ENCODE measurements at places on chromosomes 2 and 18.

- no peak overlapping the region for H3K27ac ChIP-seq
- DNase-seq, result no peak
- no peaks in the 10 kb centered on the region for H3K27me3 ChIP-seq
Observed at GRCh38 chr2:205352094-205352493, 330.2 kb upstream of the NRP2 start.

GRCh38 chr2:236882074-236882473 lies 203.6 kb upstream of the COPS8 start:
- no peaks in the 10 kb centered on the region for H3K36me3 ChIP-seq
- no peaks in the 10 kb centered on the region for H3K4me1 ChIP-seq
- H3K27me3 ChIP-seq, result no peaks in the 10 kb centered on the region
- no peak overlapping the region for H3K4me3 ChIP-seq

GRCh38 chr18:29191263-29191662 lies 1014.3 kb upstream of the CDH2 start:
- DNase-seq, result no peak
- H3K27me3 ChIP-seq, result no peaks in the 10 kb centered on the region
- H3K36me3 ChIP-seq, result no peaks in the 10 kb centered on the region
- H3K4me3 ChIP-seq, result no peak overlapping the region

DNA sequence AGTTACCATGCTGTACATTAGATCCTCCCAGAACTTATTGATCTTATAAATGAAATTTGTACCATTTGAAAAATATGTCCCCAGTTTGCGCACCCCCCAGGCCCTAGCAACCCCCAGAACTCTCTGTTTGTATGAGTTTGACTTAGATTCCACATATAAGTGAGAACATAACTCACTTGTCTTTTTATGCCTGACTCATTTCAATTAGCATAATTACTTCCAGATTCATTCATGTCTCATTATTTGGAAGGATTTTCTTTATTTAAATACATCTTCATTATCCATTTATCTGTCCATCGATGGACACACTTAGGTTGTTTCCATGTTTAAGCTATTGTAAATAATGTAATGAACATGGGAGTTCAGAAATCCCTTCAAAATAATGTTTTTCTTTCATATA lies 705.9 kb downstream of the CCDC85A start:
- DNase-seq, result no peak
- no peak overlapping the region for H3K4me3 ChIP-seq
- H3K27ac ChIP-seq, result no peak overlapping the region
- H3K4me1 ChIP-seq, result no peaks in the 10 kb centered on the region
- H3K36me3 ChIP-seq, result no peaks in the 10 kb centered on the region

DNA sequence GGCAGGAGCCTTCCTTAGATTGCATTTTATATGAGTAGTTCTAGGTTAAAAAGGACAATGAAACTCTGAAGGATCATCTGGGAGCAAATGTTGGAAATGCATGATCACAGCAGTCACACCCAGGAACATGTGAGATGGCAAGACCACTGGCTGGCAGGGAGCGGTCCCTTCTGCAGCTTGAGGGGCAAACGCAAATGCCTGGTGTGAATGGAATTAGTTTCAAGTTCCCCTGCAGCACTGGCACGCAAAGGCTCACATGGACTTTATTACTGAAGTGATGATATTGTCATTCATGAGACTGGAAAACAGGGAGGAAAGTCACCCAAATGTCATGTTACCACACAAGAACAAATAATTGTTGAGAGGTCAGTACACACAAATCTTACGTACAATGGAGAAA lies 223.3 kb downstream of the FBXO15 start:
- H3K36me3 ChIP-seq, result no peaks in the 10 kb centered on the region
- no peaks in the 10 kb centered on the region for H3K27me3 ChIP-seq
- no peaks in the 10 kb centered on the region for H3K4me1 ChIP-seq
- no peak overlapping the region for H3K27ac ChIP-seq
- H3K4me3 ChIP-seq, result no peak overlapping the region
- no peak for DNase-seq

- H3K4me3 ChIP-seq, result no peak overlapping the region
- DNase-seq, result no peak
- no peaks in the 10 kb centered on the region for H3K27me3 ChIP-seq
- H3K27ac ChIP-seq, result no peak overlapping the region
Observed at GRCh38 chr2:189834059-189834458, 49.8 kb downstream of the PMS1 start.

DNA sequence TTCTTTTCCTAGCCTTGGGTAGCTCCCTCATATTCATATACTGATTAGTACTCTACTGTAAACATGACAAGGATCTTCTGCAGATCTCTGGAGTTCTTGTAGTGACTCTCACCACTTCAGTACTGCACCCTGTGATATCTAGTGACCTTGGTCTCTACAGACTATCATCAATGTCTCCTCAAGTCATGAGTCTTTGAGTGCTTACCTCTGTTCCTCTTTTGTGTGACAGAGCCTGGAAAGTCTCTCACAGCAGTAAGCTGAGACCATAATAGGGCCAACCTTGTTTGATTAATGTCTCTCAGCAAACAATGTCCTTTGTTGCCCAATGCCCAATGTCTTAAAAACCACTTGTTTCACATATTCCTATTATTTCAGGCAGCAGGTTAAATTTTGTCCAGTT lies 34.2 kb upstream of the BAZ2B start:
- no peaks in the 10 kb centered on the region for H3K27me3 ChIP-seq
- H3K27ac ChIP-seq, result no peak overlapping the region
- H3K4me3 ChIP-seq, result no peak overlapping the region
- no peak for DNase-seq
- H3K36me3 ChIP-seq, result no peaks in the 10 kb centered on the region
- H3K4me1 ChIP-seq, result no peaks in the 10 kb centered on the region

GRCh38 chr2:26645762-26646161 lies 4.6 kb upstream of the CIB4 start:
- H3K27me3 ChIP-seq, result peaks cover 7% of the 10 kb centered on the region
- no peaks in the 10 kb centered on the region for H3K36me3 ChIP-seq
- no peak overlapping the region for H3K4me3 ChIP-seq
- no peaks in the 10 kb centered on the region for H3K4me1 ChIP-seq
- DNase-seq, result no peak

DNA sequence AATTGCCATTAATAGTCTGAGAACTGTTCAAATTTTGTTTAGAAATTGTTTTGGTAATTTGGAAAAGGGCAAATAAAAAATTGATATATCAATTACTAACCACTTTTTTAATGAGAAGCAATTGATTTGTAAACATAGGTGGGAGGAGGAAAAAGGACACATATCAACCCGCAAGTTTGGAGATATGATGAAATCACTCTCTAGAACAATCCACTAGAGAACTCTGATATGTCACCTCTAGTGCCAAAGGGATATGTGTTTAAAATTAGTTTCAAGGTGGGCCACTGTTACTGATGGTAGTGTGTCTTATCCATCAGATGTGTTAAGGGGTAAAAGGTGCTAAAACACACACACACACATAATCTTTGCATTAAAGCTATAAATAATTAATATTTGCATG lies 16.6 kb downstream of the IFIH1 start:
- no peak overlapping the region for H3K27ac ChIP-seq
- no peak overlapping the region for H3K4me3 ChIP-seq
- H3K36me3 ChIP-seq, result no peaks in the 10 kb centered on the region
- H3K27me3 ChIP-seq, result no peaks in the 10 kb centered on the region
- DNase-seq, result no peak

DNA sequence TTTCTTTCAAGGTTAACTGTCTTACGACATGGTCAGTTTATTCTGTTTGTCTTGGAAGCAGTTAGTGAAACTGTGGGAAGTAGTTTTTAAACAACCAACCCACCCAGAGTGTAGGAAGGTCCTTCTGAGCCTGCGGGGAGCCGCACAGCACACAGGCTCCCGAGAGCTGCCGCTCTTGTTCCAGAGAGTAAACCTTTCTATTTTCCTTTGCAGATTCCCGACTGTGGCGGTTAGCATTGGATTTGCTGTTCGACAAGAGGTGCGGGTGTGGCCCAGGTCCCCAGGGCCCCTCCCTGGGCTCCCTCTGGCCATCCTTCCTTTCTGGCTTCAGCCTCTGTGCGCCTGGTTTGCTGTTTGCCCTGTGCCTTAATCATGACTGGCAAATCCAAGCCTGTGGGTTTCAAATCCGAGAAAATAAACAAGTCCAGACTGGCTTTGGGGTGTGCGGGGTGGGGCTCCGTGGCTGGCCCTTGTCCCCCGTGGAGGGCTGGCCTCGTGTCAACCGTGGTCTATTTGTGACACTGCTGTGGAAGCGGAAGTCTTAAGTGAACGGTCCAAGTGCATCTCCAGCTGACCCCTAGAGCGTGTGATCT lies 30.7 kb downstream of the IMPA2 start:
- peak overlapping the region; percentile 78 for H3K27ac ChIP-seq
- DNase-seq, result no peak
- no peaks in the 10 kb centered on the region for H3K27me3 ChIP-seq
- no peak overlapping the region for H3K4me3 ChIP-seq
- H3K36me3 ChIP-seq, result peaks cover 52% of the 10 kb centered on the region

GRCh38 chr2:127087791-127088495 lies 19.0 kb downstream of the BIN1 start:
- no peak for DNase-seq
- peak overlapping the region; percentile 100 for H3K27ac ChIP-seq
- no peaks in the 10 kb centered on the region for H3K36me3 ChIP-seq
- H3K4me1 ChIP-seq, result peaks cover 94% of the 10 kb centered on the region

DNA sequence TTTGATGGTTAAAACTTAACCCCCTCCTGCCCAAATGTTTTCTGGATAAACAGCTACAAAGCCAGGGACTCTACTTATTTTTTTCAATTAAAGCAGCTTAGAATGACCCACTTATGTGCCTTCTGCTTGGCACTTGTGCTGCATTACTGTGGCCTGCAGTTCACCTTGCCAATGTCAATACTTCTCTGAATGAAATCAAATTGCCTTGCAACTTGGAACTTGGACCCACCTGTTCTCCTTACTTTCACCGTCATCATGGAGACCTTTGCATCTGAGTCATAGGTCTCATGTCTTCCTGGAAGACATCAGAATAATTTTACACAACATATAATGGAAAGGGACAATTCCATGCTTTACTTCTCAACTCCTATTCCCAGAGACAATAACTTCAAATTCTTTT lies 92.1 kb upstream of the FHL2 start:
- H3K27me3 ChIP-seq, result peaks cover 2% of the 10 kb centered on the region
- no peak overlapping the region for H3K4me3 ChIP-seq
- DNase-seq, result no peak
- H3K4me1 ChIP-seq, result peaks cover 35% of the 10 kb centered on the region
- H3K27ac ChIP-seq, result peak overlapping the region; percentile 13
- H3K36me3 ChIP-seq, result no peaks in the 10 kb centered on the region

DNA sequence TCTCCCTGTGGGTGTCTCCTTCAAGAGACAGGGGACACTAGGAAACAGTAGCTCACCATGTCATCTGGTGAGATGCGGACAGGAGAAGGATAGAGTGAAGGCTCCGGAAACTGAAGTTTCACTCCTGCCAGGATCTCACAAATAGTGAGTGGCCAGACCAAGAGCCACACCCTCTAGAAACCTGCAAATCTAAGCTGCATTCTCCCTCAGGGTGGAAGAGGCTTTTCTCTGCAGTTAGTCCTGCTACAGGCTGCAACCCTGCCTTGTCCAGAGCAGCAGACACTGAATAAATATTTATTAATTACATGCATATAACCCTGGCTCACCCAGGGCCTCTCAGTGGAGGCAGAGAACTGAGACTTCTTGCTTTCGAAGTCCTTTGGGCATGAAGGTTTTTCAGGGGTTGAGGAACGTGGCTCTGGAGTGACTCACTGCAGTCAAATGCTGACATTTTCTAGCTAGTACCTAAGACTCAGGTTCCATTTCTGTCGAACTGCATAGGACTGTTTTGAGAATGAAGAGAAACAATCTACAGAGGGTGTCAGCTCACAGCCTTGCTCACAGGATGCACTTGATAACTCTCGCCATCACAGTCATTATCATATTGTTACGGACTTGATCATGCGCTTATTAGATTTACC lies 87.3 kb downstream of the ACTR2 start:
- H3K27ac ChIP-seq, result no peak overlapping the region
- H3K4me1 ChIP-seq, result peaks cover 4% of the 10 kb centered on the region
- DNase-seq, result no peak

DNA sequence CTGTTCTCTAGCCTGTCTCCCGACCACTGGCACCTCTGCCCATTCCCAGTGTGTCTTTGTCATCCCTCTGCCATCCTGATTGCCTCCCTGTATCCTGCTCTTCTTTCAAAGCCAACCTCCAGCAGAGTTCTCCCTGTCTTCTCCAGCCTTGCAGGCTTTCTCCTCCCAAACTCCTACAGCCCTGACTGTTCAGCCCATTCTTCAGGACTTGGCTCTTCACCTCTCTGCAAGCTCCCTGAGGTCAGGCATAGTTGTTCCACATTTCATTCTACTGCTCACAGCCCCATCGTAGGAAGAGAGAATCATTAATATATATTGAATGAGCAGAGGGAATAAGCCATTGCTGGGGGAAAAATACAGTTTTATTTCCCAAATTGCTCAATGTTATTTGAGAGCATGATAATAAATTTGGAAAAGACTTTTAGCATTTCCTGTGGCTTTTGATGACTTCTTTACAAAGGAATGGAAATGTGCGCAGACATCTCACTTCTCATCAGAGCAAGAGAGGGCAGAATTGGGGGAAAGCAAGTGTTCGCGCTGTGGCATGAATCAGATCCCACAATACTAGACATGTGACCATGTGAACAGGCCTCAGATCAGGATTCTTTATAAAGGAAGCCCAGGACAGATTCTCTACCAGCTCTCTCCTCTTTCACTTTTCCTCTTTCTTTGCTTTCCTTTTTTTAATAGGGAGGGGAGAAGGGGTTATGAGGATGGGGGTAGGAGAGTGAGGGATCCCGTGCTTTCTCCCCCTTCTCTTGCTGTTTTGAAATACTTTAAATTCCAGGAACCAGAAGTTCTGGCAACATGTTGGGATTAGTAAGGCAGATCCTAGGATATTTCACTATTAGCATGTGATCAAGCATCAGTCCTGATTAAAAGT lies 37.4 kb downstream of the EPAS1 start:
- no peaks in the 10 kb centered on the region for H3K27me3 ChIP-seq
- H3K4me1 ChIP-seq, result peaks cover 99% of the 10 kb centered on the region
- no peak overlapping the region for H3K4me3 ChIP-seq
- H3K36me3 ChIP-seq, result no peaks in the 10 kb centered on the region

DNA sequence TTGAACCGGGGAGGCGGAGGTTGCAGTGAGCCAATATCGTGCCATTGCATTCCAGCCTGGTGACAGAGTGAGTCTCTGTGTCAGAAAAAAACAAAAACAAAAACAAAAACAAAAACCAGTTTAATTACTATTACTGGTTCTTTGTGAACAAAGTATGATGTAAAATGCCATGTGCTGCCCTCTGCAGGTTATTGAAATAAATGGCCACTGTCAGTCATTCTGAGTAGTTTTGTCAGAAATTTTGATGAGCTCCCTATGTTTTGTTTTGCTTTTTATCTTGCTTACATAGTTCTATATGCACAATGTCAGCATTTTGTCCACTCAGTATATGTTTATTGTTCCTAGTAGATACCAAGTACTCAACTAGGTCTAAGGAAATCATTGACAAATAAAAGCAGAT lies 423.6 kb upstream of the CHST9 start:
- no peak for DNase-seq
- H3K36me3 ChIP-seq, result no peaks in the 10 kb centered on the region
- no peaks in the 10 kb centered on the region for H3K4me1 ChIP-seq
- no peak overlapping the region for H3K4me3 ChIP-seq

GRCh38 chr2:36809069-36809445 lies 112.5 kb downstream of the VIT start:
- no peaks in the 10 kb centered on the region for H3K4me1 ChIP-seq
- no peaks in the 10 kb centered on the region for H3K36me3 ChIP-seq
- no peak overlapping the region for H3K4me3 ChIP-seq
- H3K27me3 ChIP-seq, result no peaks in the 10 kb centered on the region
- no peak overlapping the region for H3K27ac ChIP-seq

GRCh38 chr2:233063976-233064411 lies 3.9 kb downstream of the INPP5D start:
- H3K36me3 ChIP-seq, result no peaks in the 10 kb centered on the region
- no peaks in the 10 kb centered on the region for H3K27me3 ChIP-seq
- no peak for DNase-seq
- no peak overlapping the region for H3K27ac ChIP-seq
- peaks cover 13% of the 10 kb centered on the region for H3K4me1 ChIP-seq

Data from gastrocnemius medialis (tissue), 4 donors.